ENCODE measurements at places on chromosomes 5 and 9.

- peak; percentile 92 for DNase-seq
These were observed 131.5 kb upstream of the GRHPR start for GRCh38 chr9:37290940-37291485.

DNA sequence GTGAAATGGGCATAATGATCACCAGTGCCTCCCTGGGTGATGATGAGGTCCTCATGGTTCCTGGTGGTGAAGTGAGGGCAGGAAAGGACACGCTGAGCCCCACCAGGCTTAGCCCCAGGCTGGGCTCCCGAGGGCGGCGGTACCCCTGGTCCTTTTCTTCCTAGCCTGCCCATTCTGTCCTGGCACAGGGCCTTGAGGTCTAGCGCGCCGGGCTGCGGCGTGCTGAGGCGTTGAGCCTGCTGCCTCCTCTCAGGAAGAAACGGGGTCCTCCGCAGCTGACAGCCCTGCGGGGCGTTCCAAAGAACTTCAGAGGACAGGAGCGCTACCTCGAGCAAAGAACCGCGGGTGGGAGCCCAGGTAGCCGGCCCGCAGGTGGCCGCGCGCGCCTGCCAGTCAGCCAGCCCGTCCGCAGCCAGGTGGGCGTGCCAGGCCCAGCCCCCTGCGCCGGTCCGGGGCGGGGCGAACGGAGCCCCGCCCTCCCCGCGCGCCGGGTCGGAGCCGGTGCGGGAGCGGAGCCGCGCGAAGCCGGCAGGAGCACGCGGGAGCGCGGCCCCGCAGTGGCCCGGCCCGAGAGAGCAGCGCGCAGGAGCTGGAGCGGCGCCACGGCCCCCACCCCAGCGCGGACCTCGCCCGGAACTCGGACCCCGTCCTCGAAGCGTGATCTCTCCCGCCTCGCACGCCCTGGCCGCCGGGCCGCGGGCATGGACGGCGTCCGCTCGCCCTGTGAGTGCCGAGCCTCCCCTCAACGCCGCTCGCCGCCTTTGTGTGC, at the start of gene WNK2:
WNK2 (plus strand) TSS at position 477 of the 769 bp plus-strand sequence. CDS start 791 bp downstream, outside the sequence.
- DNase-seq: no peak

DNA sequence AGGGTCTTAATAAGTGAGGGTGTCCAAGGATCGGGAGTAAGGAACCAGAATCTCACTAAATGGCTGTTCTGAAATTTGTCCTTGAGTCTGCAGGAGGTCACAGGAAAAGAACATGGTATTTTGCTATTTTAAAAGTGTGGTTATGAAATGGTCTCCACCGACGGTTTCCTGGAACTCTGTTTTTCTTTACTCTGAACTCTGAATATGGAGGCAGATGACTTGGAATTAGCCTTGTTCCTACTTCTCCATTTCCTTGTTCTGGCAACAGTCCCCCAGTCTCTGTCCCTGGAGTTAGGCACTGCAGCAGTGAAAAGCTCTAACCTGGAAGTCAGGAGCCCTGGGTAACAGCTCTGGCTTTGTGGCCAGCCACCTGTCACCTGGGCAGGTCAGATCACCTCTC, 46.6 kb upstream of the C5orf58 start:
- DNase-seq: no peak

- peak; percentile 42 for DNase-seq
These were observed 168.5 kb downstream of the DOCK2 start for GRCh38 chr5:169805527-169805934.
